ENCODE measurements at places on chromosomes 3 and 15.

DNA sequence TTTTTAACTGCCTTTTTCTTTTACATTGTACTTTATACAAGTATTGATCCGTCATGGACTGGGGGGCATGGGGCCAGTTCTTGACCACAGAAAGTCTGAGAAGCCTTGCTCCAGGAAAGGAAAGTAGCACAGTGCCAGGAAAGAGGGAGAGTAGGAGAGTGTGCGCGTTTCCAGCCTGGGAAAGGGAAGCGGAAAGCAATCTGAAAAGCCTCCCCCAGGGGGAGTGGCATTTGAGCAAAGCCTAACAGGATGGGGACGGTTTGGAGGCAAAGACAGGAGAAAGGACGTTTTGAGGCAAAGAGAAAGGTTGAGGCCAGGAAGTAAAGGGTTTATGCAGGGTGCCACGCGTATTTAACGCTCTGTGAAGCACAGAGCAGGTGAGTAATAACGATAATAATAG, 116.9 kb downstream of the RORA start:
- no peak for DNase-seq

GRCh38 chr3:81592101-81592500, 169.3 kb downstream of the GBE1 start:
- no peak for DNase-seq

- DNase-seq: no peak
These were observed 12.3 kb upstream of the ULK4 start for GRCh38 chr3:41974223-41974622.

GRCh38 chr3:183244219-183244618, 8.8 kb upstream of the B3GNT5 start:
- DNase-seq: no peak

GRCh38 chr15:40064231-40064894, 25.4 kb upstream of the SRP14 start:
- no peak for DNase-seq

DNA sequence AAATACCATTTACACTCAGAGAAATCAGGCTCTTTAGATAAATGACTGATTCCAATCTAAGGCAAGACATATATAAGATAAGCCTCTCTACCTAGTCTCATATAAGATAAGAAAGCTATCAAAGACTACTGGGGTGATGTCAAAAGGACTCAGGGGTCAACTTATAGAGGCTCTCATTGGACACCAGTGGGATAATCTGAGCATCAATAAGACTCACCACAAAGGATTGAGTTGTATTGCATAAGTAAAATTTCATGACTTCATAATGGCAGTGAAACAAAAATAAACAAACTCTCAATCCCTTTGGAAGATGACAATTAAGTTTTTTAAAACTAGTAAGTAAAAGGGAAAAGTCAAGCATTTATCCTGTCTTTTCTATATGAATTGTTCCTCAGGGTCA, 317.8 kb downstream of the SHQ1 start:
- DNase-seq: no peak

DNA sequence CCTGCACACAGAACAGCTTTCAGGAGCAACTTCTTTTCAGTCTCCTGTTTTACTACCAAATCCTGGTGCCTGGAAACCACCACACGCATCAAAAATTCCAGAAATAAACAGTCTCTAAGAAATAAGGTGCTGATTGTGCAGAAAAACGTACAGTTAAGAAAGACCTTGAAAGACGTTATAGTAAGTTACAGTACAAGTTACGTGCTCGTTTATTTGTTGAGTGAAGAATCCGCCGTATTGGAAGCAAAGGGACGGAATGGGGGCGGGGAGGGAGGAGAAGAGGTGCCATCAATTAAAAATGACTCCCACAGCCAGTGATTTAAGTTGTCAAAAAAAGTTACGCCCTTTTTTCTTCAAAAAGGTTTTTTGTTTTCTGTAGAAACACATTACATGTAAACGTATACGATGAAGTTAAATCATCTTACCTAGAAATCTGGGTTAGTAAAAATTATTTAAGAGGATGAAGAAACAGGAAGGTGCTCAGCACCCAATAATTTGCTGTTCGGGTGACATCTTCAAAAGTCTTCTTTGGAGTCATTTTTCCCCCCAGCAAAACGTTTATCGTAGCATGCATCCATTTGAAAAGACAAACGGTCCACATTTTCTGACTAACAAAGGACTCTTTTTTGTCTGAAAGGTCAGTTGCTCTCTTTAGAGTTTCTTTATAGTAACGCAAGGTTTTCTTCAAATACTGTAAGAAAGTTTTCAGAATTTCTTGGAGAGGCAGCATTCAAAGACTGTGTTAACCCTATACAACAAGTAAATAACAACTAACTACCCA, 782 bp upstream of the UACA start:
- DNase-seq: no peak

GRCh38 chr3:63478990-63479660, 173.3 kb upstream of the SNTN start:
- no peak for DNase-seq

DNA sequence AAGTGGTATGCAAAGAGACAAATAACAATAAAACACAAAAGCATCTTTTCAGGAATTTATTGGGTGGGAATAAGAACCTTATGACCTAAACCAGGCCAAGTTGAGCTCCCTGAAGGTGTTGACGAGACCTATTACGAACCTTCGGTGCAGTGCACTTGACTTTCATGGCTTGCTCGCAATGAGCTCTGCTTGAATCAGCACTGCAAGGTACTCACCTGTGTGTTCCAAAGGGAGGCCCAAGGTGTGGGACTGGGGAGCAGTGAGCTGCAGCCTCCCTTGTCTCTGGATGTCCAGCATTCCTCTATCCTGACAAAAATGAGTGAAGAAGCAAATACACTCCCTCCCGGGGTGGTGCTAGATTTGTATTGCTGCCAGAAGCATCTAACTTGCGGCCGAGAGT, at the start of gene MDFIC2:
Gene MDFIC2, minus strand, starts transcription at position 303 of the 400 bp plus-strand sequence. CDS start 665 bp downstream, outside the sequence.
- DNase-seq: no peak

DNA sequence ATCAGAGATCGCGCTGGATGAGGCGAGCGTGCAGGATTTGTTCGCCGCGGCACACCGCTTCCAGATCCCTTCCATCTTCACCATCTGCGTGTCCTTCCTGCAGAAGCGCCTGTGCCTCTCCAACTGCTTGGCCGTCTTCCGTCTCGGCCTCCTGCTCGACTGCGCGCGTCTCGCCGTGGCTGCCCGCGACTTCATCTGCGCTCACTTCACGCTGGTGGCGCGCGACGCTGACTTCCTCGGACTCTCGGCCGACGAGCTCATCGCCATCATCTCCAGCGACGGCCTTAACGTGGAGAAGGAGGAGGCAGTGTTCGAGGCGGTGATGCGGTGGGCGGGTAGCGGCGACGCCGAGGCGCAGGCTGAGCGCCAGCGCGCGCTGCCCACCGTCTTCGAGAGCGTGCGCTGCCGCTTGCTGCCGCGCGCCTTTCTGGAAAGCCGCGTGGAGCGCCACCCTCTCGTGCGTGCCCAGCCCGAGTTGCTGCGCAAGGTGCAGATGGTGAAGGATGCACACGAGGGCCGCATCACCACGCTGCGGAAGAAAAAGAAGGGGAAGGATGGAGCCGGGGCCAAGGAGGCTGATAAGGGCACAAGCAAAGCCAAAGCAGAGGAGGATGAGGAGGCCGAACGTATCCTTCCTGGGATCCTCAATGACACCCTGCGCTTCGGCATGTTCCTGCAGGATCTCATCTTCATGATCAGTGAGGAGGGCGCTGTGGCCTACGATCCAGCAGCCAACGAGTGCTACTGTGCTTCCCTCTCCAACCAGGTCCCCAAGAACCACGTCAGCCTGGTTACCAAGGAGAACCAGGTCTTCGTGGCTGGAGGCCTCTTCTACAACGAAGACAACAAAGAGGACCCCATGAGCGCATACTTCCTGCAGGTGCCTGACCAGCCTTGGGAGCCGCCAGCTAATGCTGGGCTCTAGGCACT, 819 bp downstream of the KLHL40 start:
- DNase-seq: no peak

- DNase-seq: no peak
These were observed 60.5 kb downstream of the MYO1E start for GRCh38 chr15:59312205-59312604.

DNA sequence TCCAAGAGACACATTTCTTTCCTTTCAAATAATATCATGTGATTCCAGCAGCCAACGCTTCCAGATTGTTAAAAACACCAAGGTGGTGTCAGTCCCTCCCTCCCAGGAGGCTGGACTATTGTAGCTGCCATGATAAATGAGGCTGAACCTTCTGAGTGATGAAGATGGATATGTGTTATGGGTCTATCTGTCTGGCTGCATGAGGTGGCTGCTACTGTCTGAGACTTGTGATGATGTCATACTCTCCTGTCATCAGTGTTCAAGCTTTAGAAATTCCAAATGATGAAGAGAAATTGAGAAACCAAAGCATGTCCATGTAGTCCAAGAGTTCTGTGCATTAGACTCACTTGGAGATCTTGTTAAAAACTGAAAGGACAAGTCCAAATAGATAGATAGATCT, 683.0 kb downstream of the NTRK3 start:
- no peak for DNase-seq

DNA sequence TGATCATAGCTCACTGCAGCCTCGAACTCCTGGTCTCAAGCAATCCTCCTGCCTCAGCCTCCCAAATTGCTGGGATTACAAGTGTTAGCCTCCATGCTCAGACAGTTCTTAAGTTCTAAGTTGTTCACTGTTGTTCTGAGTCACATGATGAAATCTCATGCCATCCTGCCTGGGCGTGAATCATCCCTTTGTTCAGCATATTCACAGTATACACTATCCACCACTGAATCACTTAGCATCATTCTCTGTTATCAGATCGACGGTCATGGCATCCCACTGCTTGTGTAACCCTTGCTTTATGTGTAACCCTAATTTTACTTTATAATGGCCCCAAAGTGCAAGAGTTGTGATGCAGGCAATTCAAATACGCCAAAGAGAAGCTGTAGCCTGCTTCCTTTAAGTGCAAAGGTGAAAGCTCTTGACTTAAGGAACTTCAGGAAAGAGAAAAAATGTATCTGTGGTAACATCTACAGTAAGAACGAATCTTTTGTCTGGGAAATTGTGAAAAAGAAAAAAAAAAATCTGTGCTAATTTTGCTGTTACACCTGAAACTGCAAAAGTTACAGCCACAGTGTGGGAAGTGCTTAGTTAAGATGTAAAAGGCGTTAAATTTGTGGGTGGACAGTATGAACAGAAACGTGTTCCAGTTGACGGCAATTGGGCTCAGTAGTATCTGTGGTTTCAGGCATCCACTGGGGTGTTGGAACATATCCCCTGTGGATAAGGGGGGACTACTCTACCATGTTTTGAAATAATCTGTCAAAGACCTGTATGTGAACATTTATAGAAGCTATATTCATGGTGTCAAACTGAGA, 80.6 kb downstream of the PCOLCE2 start:
- DNase-seq: no peak

GRCh38 chr3:9080163-9080562, 116.9 kb upstream of the RAD18 start:
- no peak for DNase-seq

DNA sequence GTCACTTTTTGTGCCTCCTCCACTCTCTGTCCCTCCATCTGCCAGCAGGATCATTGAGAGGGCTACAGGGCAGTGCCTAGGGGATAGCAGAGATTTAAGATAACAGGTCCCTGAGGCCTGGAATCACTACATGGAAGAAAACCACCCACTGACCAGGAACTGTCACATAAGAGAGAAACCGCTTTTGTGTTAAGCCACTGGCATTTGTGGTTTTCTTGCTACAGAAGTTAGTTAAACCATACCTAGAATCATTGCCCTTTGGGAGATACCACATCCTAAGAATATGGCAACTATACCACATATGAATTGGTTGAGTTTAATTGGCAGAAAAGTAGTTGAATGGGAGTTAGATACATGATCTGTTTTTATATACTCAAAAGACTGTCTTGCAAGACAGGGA, 112.8 kb upstream of the LPP start:
- no peak for DNase-seq

GRCh38 chr3:134311265-134311664, 60.6 kb upstream of the RYK start:
- DNase-seq: no peak

DNA sequence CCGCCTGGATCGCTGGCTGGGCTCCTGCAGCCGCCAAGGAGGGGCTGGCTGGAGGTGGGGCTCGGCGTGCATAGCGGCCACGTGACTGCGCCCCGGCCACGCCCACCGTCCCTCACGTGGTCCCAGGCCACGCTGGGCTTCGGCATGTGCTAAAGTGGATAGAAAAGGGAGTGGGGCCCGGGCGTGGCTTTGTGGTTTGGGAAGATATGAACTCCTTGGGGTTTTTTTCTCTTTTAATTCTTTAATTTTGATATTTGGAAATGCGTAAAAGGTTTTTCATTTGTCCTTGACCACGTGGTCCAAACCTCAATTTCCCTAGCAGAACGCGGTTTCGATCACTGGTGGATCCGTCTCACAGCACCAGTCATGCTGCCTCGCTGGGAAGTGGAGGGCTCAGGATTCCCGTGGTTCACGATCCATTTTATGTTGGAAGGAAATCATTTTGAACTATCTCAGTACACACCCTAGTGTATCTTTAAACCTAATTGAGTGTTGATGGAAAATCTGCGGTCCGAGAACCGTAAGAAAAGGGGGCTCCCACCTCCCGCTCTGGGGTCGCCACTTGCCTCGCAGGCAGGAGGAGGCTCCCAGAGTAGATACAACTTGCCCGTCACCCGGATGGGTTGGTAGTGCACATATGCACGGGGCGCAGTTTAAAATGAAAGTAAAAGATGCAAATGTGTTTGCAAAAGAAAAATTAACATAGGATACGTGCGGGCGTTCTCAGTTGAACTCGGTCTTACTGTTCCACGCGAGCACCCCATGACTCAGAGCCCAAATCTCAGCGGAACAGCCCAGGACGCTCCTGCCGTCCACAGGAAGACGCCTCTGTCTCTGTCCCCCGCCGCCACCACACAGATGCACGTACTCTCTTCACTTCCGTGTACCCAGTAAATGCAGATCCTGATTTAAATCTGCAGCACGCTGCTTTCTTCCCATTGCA, 141.9 kb downstream of the PGPEP1L start:
- peak; percentile 65 for DNase-seq

GRCh38 chr15:40793216-40793989, 13.5 kb upstream of the ZFYVE19 start:
- DNase-seq: no peak

DNA sequence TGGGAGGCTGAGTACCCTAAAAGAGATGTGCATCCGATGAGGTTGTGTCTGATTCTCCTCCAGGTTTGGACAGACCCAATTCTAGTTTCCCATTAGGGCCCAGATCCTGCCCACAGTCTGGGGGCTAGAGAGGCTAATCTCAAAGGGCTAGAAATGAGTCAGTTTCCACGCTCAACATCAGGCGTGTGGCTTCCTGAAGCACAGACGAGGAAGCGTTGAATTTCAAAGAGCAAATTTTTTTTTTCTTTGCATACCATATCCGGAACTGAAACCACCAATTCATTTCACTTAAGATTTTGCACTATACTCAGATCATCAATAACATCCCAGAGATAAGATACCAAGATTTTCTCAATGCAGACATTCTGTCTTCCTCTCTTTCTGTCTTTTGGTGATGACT, 173.8 kb upstream of the BCL6 start:
- DNase-seq: peak; percentile 66

All from central memory CD4-positive, alpha-beta T cell (primary cell).